LHCN-M2 (cell line): ENCODE measurements at places on chromosomes 12 and 14. TPM values are rescaled to one million over a fixed set of nuclear protein-coding genes. Genes with fewer than 3 reads are reported as not detected.

DNA sequence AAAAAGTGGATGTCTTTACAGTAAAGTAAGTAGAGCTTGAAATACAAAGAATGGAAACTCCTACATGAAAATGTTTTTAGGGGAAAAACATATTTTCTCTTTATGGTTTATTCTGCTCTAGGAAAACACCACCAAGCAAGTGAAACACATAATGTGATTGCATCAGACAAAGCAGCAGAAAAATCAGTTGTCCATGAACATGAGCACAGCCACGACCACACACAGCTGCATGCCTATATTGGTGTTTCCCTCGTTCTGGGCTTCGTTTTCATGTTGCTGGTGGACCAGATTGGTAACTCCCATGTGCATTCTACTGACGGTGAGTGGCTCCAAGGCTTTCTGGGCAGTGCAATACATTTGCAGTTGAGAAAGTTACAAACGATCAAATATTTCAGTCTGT is 42.6 kb upstream of the PLEKHD1 start:
- DNase-seq = no peak

DNA sequence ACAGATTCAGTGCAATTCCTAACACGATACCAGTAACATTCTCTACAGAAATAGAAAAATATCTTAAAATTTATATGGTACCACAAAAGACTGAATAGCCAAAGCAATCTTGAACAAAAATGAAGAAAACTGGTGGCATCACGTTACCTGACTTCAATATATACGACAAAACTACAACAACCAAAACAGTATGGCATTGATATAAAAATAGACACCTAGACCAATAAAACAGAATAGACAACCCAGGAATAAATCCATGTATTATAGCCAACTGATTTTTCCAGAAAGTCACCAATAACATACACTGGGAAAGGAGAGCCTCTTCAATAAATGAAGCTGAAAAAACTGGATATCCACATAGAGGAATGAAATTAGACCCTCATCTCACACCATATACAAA is 5.7 kb downstream of the KLRK1 start:
- no peak for DNase-seq

- no peak for DNase-seq
These were observed 138.1 kb upstream of the C14orf180 start for GRCh38 chr14:104441275-104442106.

DNA sequence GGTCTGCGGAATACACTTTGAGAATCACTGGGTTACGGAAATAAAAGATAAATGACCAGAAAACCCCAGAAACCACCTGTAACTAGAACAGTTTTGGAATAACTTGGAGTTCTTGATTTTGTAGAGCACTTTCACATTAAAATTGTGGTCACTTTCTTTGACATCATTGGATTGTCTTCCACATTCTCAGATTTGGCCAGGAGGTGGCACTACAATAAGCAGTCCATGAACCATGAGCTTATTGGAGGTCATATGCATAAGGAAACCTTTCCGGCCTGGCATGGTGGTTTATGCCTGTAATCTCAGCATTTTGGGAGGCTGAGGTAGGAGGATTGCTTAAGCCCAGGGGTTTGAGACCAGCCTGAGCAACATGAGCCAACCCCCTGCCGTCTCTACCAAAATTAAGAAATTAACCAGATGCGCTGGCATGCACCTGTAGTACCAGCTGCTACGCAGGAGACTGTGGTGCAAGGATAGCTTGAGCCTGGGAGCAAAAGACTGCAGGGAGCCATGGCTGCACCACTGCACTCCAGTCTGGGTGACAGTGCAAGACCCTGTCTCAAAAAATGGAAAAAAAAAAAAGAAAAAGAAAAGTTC is 107.7 kb upstream of the CAND1 start:
- DNase-seq = peak; percentile 47

- DNase-seq = no peak
These were observed 24.9 kb downstream of the PPM1A start for GRCh38 chr14:60273956-60274355.

DNA sequence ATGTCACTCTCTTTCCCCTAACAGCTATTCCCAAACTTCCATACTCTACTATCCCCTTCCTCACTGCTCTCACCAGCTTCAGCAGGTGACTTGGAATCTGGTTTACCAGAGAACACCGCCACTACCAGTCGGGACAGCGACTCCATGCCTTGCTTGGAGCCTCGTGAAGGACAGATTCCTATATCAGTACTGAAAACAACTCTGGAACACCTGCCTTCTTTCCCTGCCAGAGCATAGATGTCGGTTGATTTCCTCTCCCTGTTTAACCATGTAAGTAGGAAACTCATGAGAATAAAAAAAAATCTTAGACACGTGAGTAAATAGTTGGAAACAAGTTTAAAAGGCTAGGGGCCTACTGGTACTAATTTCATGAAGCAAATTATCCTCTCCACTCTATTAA is 219.5 kb upstream of the ABCD2 start:
- no peak for DNase-seq

DNA sequence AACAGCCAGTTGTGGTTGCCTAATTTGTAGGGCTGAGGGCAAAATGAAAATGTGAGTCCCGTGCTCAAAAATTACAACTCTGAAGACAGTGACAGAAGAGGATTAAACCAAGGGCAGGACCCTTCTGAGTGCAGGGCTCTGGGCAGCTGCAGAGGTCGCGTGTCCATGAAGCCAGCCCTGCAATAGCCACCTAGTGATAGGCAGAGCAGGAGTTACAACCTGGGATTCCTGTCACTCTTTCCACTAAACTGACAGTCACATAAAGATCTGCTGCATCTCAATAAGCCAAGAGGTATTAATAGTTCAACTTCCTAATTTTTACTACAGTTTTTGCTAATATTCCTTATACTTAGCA is 94.1 kb downstream of the SLC2A13 start:
- DNase-seq = no peak

Gene MYO1H
- total RNA-seq = not detected in 2 replicates

Gene SLC39A5
- total RNA-seq = not detected in 2 replicates

Gene MYF5
- total RNA-seq = 628 and 957 TPM in 2 replicates

Gene ACSS3
- total RNA-seq = 5.0 and 6.8 TPM in 2 replicates
